Stimulated activated CD4-positive, alpha-beta T cell treated with anti-CD3 and anti-CD28 coated beads, Interleukin-1b, Interleukin-23, amount 100 ng/mL, for 1 hour (primary cell): ENCODE measurements at places on chromosomes 6 and 20.

DNA sequence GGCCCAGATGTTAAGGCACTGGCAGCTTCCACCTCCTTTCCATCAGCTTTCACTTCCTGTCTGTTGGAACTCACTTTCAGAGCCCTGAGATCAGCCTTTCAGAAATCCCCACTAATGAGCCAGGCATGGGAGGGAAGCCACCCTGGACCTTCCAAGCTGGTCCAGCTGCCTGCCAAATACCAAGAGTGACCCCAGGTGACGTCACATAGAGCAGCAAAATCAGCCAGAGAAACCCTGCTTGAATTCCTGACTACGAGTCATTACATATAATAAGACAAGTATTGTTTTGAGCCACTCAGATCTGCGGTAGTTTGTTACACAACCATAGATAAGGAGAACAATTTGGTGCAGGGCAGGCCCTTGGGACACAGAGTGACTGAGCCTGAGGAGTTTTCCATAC lies 556.0 kb upstream of the JAG1 start:
- DNase-seq, result no peak

- DNase-seq, result no peak
Measured at GRCh38 chr6:16759181-16759645, 2.0 kb downstream of the ATXN1 start.

GRCh38 chr6:163605385-163606097 lies 191.0 kb downstream of the QKI start:
- no peak for DNase-seq

GRCh38 chr20:47009784-47010183 lies 115.1 kb downstream of the EYA2 start:
- no peak for DNase-seq

GRCh38 chr6:154202339-154202738 lies 154.3 kb downstream of the IPCEF1 start:
- no peak for DNase-seq

- DNase-seq, result no peak
Measured at GRCh38 chr20:61482056-61482887, 230.2 kb downstream of the CDH4 start.

DNA sequence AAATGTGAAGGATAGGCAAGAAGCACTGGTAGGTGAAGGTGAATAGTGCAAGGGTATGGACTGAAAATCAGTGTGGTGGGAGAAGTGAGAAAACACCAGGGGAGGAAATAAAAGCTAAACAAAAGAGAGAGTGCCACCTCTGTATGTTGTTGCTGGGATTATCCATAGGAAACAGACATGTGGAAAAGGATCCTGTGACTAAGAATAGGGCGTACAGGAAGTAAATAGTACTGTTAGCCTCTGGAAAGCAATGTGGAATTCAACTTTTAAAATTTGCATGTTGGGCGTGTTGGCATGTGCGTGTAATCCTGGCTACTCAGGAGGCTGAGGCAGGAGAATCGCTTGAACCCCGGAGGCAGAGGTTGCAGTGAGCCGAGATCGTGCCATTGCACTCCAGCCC lies 661.7 kb downstream of the KIF16B start:
- DNase-seq, result no peak

DNA sequence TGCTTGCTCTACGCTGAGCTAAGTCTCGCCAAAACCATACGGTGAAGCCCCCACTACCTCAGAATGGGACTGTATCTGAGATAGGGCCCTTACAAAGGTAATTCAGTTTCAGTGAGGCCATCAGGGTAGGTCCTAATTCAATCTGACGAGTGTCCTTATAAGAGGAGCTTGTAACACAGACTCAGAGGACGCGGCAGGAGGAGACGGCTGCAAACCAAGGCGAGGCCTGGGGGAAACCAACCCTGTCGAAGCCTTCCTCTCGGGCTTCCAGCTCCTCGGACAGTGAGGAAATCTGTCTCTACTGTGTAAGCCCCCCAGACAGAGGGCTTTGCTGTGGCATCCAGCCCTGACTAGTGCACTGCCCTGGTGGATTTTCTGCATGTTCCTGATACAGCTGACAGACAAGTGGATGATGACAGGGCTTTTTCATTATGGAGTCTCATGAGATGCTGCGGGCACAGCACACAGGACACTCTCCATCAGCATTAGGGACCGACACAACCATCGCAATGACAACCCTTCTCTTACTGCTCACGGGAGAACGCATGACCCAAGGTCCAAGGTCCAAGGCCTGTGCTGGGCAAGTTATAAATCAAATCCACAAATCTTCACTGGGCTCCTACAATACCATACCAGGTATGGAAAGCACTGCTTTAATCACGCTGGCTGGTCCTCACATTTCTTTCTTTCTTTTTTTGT lies 48.2 kb downstream of the SSR1 start:
- no peak for DNase-seq

DNA sequence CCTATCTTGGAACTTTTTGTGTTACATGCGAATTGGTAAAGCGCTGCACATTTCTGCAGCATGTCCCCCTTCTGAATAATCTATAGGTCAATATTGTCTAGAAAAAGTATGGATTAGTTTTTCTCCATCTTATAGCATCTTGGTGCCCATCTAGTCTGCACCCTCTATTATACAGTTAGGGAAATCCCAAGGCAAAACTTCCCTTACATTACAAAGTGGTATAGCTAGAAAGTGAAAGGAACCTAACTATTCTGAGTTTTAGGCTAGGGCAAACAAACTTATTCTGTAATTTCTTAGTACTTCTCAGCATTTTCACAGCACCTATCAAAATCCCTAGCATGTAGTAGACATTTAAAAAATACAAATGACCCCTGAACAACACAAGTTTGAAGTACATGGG lies 133.5 kb upstream of the CCDC28A start:
- DNase-seq, result no peak

DNA sequence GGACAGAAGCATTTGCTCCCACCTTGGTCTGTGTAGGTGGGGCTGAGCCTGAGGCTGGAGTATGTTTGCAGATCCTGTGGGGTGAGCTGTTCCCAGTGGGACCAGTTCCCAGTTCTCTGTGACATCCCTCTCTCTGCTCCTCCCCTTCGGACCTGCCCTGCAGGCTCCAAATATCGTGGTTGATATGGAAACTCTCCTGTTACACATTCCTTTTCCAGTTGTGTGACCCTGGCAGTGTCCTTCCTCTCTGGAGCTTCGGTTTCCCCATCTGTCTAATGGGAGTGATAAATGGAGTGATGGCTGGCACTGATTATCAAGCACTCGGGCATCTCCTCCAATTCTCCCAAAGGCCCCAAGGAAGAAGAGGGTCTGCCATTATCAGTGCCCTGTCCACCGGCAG lies 15.7 kb upstream of the TGM2 start:
- no peak for DNase-seq

DNA sequence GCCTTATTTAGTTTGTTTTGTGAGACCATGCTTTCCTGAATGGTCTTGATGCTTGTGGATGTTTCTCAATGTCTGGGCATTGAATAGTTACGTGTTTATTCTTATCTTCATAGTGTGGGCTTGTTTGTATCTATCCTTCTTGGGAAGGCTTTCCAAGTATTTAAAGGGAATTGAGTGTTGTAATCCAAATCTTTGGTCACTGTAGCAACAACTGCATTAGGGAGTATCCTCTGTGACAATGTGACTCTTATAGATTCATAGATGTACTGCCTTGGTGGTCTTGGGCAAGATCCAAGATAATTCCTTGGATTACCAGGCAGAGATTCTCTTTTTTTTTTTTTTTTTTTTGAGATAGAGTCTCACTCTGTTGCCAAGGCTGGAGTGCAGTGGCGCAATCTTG lies 598.4 kb downstream of the CBLN4 start:
- no peak for DNase-seq

- DNase-seq, result no peak
Measured at GRCh38 chr6:17178754-17179529, 77.1 kb downstream of the STMND1 start.

DNA sequence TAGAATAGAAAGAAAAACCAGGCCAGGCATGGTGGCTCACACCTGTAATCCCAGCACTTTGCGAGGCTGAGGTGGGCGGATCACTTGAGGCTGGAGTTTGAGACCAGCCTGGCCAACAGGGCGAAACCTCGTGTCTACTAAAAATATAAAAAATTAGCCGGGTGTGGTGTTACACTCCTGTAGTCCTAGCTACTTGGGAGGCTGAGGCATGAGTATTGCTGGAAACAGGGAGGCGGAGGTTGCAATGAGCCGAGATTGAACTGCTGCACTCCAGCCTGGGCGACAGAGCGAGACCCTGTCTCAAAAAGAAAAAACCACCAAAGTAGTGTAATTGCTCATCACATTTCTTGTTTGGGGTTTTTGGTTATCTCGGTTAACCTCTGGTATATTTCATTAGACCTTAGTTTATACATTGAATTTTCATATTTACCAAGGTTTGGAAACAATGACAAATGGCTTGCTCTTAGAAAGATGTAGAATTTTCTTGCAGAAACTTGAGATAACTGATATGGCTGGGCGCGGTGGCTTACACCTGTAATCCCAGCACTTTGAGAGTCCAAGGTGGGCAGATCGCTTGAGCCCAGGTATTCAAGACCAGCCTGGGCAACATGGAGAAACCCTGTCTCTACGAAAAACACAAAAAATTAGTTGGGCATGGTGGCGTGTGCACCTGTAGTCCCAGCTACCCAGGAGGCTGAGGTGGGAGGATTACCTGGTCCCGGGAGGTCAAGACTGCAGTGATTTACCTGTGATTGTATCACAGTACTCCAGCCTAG lies 14.2 kb downstream of the ITCH start:
- no peak for DNase-seq

DNA sequence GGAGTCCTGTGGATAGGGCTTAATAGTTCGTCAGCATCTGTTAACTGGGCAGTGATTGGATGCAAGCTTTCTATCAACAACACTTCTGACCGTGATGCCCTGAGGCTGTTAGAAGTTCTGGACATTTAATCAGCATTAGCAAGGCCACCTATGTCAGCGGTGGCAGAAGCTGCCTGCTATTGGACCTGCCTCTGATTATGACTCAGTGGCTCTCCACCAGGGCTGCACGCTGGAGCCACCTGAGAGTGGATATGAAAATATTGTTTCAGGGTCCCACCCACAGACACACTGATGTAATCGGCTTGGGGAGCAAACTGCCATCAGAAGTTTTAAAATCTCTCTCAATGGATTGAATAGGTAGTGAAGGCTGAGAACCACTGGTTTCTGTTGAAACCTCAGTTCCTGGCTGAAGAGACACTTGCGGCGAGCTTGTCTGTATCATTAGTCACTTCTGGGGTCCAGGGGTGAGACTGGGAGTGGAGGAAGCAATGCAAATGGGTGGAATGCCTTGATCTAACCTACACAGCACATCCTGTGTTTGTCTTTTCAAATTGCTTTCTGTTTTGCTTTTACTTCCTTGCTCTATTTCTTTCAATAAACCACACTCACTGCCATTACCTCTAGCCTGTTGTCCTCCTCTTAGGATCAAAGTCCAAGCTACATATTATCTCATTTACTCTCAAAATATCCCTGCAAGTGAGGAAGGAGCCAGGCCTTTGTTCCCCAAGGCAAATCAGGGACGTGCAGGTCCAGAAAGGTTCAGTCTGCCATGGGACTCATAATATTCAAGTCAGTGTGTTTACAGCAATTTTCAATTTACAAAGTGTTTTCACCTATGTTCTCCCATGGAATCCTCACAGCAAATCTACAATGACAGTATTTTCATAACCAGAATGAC lies 4.2 kb downstream of the CLIC5 start:
- DNase-seq, result peak; percentile 28

DNA sequence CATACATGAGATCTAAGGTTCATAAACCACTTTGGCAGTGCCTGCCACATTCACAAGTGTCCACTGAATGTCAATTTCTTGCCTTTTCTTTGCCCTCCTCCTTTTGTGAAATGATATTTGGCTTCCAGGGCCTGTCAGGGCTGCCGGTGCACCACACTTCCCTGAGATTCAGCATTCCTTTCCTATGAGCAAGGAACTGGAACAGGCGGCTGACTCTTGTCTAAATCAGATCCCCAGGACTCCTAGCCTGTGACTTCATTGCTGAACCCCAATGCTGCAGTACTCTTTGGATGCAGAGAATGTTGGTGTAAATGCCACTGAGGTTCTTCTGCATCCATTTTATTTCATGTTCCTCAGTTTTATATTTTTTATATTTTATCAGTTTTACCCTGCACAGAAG lies 172.2 kb downstream of the ARID1B start:
- no peak for DNase-seq

DNA sequence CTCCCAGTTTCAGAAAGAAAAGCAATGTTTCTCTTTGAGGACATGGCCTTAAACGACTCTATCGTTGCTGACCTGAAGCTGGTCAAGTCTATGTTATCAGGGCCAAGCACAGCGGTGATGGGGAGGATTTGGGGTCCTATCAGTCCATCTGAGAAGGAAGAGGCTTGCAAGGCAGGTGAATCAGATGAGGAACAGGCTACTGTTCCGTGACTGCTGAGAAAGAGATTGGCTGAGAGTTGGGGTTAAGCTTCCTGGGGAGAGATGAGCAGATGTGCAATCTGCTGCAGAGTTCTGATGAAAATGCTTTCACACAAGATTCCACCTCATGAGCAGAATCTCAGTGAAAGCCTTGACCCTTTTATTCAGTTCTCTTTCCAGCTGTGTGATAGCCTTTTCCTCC lies 168.3 kb upstream of the STMND1 start:
- no peak for DNase-seq

GRCh38 chr6:29502597-29502996 lies 14.8 kb upstream of the MAS1L start:
- DNase-seq, result no peak

DNA sequence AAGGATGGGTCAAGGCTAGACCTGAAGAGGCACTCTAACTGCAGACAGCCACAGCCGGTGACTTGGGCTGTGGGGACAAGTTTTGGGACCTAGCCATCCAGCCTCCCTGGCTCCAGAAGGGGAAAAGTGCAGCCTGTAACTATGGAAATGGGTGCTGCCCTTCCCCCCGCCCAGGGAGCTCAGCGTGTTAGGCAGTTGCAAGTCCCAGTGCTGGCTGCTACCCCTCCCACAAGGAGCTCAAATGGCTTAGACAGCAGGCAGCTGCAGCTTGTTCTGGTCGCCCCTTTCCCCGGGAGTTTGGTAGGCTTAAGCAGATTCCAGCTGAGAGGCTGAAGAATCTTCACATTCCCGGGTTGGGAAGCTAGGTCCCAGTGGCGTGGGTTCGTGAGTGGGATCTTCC lies 162.6 kb downstream of the FAM83B start:
- DNase-seq, result no peak

GRCh38 chr6:40506954-40507353 lies 80.2 kb downstream of the LRFN2 start:
- no peak for DNase-seq

DNA sequence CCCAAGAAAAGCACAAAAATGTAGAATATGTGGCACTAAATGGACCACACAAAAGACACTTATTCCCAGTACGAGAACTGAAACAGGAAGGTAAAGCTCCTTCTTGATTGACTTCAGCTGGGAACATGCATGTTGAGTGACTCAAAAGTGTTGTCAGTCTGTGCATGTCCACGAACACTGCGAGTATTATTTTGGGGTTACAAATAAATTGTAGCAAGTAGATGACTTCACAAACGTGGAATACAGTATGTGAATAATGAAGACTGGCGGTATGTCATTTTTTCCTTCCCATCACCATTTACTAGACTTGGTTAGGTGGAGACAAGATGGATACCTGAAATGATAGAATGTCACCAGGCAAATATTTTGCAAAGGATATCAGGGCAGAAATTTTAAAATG lies 45.4 kb downstream of the L3MBTL3 start:
- no peak for DNase-seq

GRCh38 chr6:161067749-161068148 lies 76.2 kb downstream of the MAP3K4 start:
- DNase-seq, result no peak
